Stimulated activated effector memory CD8-positive, alpha-beta T cell treated with anti-CD3 and anti-CD28 coated beads, Interleukin-12 subunit alpha, Interleukin-12 subunit beta, amount 100 ng/mL, for 72 hours (primary cell): ENCODE measurements at places on chromosomes 13 and 19.

GRCh38 chr13:21050288-21051197 is 10.8 kb downstream of the LATS2 start:
- DNase-seq: no peak

- DNase-seq: no peak
Measured at GRCh38 chr19:53466726-53467484, 628 bp upstream of the ZNF813 start.

GRCh38 chr19:4052114-4052992 is 14.3 kb downstream of the ZBTB7A start:
- DNase-seq: no peak

- no peak for DNase-seq
Measured at GRCh38 chr19:18949858-18950257, 8.8 kb upstream of the HOMER3 start.
